ENCODE measurements at places on chromosomes 5 and 9. TPM values are rescaled to one million over a fixed set of nuclear protein-coding genes. Genes with fewer than 3 reads are reported as not detected.

- no peak for DNase-seq
Measured at GRCh38 chr5:171999100-171999499, 7.3 kb downstream of the FBXW11 start.

- no peak for DNase-seq
Measured at GRCh38 chr5:171808951-171809350, 23.3 kb downstream of the SMIM23 start.

DNA sequence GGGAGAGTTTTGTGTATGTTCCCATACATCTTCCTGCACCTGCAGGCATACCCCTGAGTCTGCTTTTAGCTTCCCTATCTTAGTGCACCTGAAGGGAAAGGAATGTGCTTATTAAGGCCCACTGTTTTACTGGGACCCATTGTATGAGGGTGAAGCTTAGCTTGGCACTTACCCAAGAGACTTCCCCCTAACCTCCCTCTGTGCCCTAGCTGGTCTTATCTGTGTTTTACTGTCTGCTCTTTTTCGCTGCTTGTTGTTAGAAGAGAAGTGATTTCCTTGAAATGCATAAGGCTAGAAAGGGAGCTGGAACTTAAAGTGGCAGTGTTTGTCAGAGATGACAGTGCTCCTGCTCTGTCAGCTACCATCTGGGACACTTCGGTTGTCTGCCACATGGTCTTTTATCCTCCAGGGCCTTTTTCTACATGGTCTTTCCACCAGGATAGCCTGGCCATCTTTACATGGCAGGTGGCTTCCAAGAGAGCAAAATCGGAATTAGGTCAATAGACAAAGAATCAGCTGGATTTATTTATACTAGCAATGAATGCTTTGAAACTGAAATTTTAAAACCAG, 122.5 kb upstream of the SLC44A1 start:
- no peak for DNase-seq

GRCh38 chr9:30197954-30198353, 2186.5 kb upstream of the ACO1 start:
- no peak for DNase-seq

GRCh38 chr5:69213513-69214215, 21.0 kb upstream of the CDK7 start:
- DNase-seq, result no peak

- no peak for DNase-seq
Measured at GRCh38 chr5:1519631-1520210, 4.0 kb downstream of the LPCAT1 start.

- DNase-seq, result no peak
Measured at GRCh38 chr5:123180178-123180577, 91.1 kb downstream of the PRDM6 start.

DNA sequence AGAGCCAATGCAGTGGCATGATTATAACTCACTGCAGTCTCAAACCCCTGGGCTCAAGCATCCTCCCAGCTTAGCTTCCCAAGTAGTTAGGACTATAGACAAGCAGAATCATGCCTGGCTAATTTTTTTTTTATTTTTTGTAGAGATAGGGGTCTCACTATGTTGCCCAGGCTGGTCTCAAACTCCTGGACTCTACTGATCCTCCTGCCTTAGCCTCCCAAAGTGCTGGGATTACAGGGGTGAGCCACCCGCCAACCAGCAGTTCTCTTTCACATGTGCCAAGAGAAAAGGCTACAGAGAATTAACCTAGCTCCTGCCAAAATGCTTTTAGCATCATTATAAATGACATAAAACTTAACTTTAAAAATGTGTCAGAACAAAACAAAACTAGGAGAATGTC, 8.1 kb downstream of the AK3 start:
- DNase-seq, result no peak

DNA sequence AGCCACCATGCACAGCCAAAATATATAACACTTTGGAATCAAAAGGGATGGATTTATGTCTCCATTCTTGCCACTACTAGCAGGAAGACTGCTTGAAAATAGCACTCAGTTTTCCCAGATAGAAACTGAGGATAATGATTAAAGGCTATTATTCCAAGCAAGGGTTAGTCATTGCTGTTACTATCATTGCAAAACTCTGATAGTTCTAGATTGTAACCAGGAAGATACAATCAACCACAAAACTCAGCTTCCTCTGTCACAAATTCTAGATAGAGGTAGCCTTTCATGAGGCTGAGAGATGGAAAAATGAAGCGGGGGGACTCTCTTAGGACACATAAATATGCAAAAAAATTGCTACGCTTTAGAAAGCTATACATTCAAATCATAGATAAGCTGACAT, 3.1 kb downstream of the ANXA1 start:
- no peak for DNase-seq

- DNase-seq, result no peak
Measured at GRCh38 chr9:108673386-108673785, 182.4 kb downstream of the ACTL7B start.

GRCh38 chr5:178119915-178120606, 6.7 kb downstream of the N4BP3 start:
- peak; percentile 43 for DNase-seq

DNA sequence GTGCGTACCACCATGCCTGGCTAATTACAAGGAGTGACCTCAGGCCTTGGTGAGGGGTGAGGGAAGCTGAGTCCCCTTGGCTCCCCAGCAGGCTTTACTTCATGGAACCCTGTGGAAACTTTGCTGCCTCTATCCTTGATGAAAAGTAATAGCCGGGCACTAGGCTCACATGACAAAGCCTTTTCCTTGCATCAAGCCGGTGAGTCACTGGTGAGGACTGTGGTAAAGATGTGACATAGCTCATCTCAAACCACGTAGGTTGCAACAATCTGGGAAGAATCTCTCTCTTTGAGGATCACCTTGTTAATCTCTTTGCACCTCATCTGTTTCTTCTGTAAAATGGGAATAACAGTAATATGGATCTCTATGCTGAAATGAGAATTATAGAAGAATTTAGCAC, 116.3 kb upstream of the SLC25A48 start:
- DNase-seq, result no peak

GRCh38 chr5:161115941-161116340, 263.9 kb upstream of the ATP10B start:
- no peak for DNase-seq

DNA sequence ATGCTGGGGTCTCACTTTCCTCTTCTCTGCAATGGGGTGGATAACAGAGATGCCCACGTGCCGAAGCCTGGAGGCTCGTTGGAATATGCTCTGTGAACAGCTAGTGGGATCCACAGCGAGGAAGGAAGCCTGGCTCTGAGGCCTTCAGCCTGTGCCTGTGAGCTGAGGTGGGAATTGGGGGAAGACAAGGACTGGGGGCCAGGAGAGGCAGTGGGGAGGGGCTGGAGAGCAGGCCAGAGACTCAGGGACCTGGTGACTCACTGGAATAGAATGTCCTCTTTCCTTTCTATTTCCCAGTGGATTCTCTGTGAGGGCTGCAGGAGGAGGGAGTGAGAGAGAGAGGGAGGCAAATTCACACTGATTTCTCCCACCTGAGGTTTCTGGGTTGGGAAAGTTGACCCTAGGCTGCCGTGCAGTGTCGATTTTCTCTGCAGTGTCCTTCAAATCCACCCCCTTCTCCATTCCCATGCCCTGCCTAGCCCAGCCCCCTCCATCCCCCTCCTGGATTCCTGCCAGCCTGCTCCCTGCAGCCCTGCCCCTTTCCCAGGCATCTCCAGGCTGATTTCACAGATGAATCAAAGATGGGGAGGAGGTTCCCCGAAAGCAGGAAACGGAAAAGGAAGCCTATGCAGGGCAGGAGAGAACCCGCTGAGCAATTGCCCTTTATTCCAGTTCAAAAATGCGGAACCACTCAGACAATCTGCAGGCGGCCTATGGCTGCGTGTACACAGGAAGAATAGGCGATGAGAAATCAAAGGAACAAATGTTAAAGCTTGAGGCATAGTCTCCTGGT, 1.4 kb upstream of the SPAAR start:
- peak; percentile 73 for DNase-seq

DNA sequence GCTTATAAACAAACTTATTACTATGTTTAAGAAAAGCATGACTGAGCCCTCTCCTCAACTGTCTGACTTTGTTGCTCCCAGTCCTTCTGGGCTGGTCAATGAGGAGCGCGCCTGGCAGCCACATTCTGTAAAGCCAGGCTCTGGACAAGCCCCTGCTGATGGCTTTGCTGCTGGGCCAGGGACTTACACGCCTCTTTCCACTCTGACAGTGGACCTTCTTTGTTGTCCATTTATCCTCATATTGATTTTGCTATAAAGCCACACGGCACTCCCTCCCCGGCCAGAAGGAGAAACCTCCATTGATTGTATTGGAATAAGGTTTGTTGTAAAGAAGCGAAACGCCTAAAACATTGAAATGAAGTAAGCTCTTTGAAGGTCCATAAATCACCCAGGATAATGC, 50.6 kb downstream of the C5orf15 start:
- DNase-seq, result no peak

DNA sequence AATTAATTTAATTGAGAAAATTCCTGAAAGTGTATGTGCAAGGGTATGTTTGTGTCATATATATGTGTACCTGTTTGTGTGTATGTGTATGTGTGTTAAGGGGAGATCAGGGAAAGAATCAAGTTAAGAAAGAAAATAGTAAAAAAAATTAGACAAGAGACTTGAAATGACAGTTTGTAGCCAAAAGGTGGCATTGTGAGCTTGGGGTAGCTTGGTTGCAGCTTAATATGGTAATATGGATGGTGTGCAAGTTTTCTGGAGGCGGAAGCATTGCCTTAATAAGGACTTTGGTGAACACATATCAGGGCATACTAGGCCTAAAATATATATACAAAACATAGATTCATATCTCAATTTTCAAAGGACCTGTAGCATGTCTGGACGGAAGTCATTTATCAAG, 129.9 kb downstream of the INSYN2B start:
- DNase-seq, result no peak

- DNase-seq, result no peak
Measured at GRCh38 chr9:117869712-117870111, 165.5 kb downstream of the TLR4 start.

GRCh38 chr5:135953850-135954249, 933 bp downstream of the LECT2 start:
- DNase-seq, result no peak

- DNase-seq, result no peak
Measured at GRCh38 chr5:150561571-150562275, 53.8 kb downstream of the NDST1 start.

GRCh38 chr5:166236327-166236726, 2055.1 kb upstream of the WWC1 start:
- no peak for DNase-seq

GRCh38 chr5:17089690-17090089, 127.7 kb upstream of the BASP1 start:
- DNase-seq, result no peak

DNA sequence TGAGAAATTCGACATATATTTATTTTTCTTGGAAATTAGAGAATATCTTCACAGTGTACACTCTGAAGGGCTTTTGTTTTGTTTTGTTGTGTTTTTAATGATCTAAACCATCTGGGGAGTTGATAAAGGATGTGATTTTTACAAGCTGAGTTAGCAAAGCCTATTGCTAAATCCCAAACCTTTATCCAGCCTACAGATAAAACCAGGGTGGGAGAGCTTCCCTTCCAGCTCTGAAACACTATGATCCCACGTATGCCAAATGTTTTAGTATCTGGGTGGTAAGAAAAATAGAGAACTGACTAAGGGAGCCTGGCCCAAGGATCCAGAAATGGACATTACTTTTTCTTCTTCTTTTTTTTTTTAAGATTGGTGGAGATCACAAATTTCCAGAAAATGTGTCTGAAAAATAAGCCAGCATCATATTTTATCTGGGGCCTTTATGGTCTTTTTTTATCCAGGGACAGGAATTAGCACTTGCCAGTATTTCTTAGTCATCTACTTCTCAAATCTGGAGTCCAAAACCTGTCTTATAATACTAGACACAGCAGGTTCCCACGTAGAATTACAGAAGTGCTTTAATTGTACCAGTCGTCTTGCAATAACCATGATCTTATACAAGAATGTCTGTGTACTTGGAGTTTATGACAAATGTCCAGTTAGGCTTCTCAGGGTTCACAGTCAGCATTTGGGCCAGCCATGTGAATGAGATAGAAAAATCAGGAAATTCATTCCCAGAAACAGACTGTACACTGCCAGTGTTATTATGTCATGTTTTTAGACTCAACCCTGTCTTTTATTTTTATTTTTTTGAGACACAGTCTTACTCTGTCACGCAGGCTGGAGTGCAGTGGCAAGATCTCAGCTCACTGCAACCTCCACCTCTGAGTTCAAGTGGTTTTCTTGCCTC, 290.8 kb upstream of the MPDZ start:
- DNase-seq, result no peak

DNA sequence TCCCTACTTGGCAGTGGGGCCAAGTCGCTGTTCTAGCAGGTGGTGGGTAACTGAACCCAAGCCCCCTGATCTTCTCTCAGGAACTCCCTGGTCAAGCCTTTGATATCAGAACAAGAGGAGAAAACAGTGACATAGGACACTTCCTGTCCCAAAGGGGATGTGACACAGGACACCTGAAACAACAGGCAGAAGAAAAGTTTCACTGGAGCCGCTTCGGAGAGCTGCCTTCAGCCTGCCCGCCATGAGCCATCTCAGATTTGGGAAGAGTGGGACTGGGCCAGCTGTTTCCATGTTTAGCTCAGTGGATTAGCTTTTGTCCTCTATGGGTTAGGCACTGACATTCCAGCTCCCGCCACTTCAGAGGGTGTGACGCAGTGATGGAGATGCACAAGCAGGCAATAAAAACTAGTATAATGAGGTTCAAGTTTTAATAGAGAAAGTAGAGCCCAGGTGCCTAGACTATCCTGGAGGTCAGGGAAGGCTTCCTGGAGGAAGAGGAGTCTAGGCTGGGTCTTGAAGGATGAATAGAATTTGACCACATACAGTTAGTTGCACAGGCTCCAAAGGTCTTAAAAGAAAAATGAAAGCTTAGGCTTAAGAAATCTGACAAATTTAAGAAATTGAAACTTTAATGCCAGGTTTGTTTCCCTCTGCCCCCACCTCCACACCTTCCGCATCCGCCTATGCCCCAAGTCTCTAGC, 104.1 kb upstream of the SPRY4 start:
- DNase-seq, result no peak

- no peak for DNase-seq
Measured at GRCh38 chr9:17613758-17614157, 34.9 kb downstream of the SH3GL2 start.

DNA sequence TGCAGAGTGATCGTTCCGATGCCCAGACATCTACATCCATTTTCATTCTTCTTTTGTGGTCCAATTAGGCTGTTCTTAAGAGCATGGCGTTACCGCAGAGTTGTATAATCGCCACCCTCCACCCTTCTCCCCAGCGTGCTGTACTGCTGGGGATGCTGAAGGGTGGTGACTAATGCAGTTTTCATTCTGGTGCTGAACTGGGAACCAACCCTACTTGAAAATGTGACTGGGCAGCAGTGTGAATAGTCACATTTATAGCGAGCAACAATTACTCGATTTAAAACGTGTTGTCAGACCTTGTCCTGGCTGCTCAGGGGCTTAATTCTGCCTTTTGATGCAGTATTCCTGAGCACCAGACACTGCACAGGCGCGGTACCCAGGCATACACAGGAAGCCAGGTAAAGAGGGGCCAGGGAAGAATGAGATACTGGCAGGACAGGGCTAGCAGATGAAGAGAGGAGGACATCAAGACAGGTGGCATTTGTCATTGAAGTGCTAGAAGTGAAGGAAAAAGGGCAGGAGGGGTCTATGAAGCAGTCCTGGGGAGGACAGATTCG, 719 bp upstream of the ISCA1 start:
- DNase-seq, result no peak

ROR2 gene
- total RNA-seq, result 3.8 TPM

KIF24 gene
- 1.4 TPM for total RNA-seq

ITK gene
- 6.3 TPM for total RNA-seq

LEAP2 gene
- total RNA-seq, result 1.7 TPM

TRIM14 gene
- total RNA-seq, result 82.5 TPM

FGD3 gene
- 23.9 TPM for total RNA-seq

CHSY3 gene
- 4.7 TPM for total RNA-seq

IGIP gene
- total RNA-seq, result 17.7 TPM

SLC36A3 gene
- not detected for total RNA-seq

WDR31 gene
- total RNA-seq, result 4.5 TPM

FRRS1L gene
- total RNA-seq, result 0.06 TPM
